Caki2 (cell line): ENCODE measurements at places on chromosomes 3 and 15. TPM values are rescaled to one million over a fixed set of nuclear protein-coding genes. Genes with fewer than 3 reads are reported as not detected.

Gene PLOD2
- total RNA-seq: 119 and 120 TPM in 2 replicates

- no peak for DNase-seq
These were observed 612 bp upstream of the C15orf40 start for GRCh38 chr15:83012076-83012426.

DNA sequence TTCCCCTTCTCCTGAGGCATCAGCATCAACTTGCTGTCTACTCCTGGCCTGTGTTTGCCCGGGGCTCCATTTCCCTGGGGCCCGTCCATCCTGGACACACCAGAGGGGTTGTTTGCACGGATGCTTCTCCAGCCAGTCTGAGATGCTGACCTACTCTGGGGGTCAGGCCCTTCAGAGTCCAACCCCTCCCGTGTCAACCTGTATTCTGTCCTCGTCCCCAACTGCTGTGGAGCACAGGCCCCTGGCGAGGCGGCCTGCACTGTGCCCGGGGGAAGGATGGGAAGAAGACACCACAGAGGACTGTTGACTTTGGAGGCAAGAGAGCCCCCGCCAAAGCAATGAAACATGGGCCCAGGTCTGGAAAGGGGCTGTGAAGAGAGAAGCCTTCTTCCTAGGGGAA is 25.8 kb downstream of the ALS2CL start:
- DNase-seq: no peak

- DNase-seq: no peak
These were observed 99.8 kb downstream of the SLMAP start for GRCh38 chr3:57855943-57856342.

DNA sequence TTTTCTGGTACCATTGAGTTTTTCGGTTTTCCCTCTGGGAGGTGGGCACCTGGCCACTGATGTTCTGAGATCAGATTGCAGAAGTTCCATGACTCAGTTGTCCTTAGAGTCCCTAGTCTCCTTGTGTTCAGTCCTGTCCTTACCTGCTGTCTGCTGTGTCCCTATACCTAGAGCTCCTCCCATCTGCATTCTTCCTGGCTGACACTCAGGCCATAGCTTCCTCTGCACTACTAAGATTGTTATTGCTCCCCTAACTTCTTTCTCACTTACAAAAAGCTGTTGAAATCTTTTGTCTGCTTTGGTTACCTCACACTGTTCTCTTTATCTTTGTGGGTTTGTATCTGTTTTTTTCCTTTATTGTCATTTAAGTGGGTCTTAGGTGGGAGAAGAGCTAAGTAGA is 13.2 kb downstream of the USP3 start:
- no peak for DNase-seq

Gene LDHAL6B
- total RNA-seq: not detected in 2 replicates

- DNase-seq: no peak
These were observed 4.2 kb upstream of the FAM131A start for GRCh38 chr3:184333190-184333589.

DNA sequence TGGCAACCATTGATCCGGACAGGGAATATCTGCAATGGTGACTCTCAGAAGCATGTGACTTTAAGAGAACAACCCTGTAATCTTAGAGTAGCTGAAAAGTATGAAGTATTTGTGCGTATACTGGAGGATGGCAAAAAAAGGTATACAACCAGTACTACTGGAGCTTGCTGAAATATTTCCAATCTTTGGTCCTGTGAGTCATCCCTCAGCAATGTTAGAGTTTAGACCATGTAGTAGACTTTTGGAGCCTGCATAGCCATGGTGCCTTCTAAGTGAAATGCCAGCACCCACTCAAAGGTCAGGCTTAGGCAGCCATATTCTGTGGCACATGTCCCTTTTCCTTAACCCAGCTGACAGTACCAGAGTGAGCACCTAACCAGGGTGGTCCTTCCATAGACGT is 429.4 kb downstream of the NTRK3 start:
- no peak for DNase-seq

- DNase-seq: no peak
These were observed 95.8 kb upstream of the SNRPN start for GRCh38 chr15:24858737-24859601.

- no peak for DNase-seq
These were observed 27.5 kb upstream of the NDUFB4 start for GRCh38 chr3:120568598-120568997.

Gene APOD
- not detected in 2 replicates for total RNA-seq

Gene GP9
- total RNA-seq: not detected in 2 replicates

GRCh38 chr15:68415501-68416157 is 16.3 kb downstream of the ITGA11 start:
- DNase-seq: no peak

GRCh38 chr3:191290311-191291025 is 38.7 kb upstream of the CCDC50 start:
- DNase-seq: no peak

- DNase-seq: no peak
These were observed 220.4 kb upstream of the GADL1 start for GRCh38 chr3:31114929-31115283.

DNA sequence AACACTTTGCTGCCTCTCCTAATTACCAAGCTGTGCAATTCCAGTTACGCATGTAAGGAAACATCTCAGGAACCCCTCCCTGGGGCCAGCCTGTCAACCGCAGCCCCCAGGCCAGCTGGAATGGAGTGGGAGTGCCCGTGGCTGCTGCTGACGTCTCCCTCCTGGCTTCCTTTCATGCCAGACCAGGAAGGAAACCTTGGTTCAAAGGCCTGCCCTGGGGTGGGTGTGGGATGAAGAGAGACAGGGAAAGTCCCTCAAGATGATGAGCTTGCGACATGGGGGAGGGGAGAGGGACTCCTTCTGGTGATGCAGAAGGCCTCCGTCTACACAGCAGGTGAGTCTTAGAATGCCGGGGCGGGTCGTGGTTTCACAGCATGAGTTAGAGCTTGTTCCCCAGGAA is 11.4 kb upstream of the CYP11A1 start:
- no peak for DNase-seq
